Left colon (tissue), 2 donors: ENCODE measurements at places on chromosomes 3 and 15. TPM values are rescaled to one million over a fixed set of nuclear protein-coding genes. Genes with fewer than 3 reads are reported as not detected.

TBCCD1 gene
- total RNA-seq = 10.7 TPM

CASR gene
- 0.31 TPM for total RNA-seq

SLC28A1 gene
- total RNA-seq = not detected

CSPG4 gene
- total RNA-seq = 2.1 TPM

OSTN gene
- total RNA-seq = not detected

AGTR1 gene
- total RNA-seq = 5.4 TPM

- DNase-seq = no peak
Measured at GRCh38 chr3:159441279-159441678, 547.4 kb upstream of the IL12A start.

DNA sequence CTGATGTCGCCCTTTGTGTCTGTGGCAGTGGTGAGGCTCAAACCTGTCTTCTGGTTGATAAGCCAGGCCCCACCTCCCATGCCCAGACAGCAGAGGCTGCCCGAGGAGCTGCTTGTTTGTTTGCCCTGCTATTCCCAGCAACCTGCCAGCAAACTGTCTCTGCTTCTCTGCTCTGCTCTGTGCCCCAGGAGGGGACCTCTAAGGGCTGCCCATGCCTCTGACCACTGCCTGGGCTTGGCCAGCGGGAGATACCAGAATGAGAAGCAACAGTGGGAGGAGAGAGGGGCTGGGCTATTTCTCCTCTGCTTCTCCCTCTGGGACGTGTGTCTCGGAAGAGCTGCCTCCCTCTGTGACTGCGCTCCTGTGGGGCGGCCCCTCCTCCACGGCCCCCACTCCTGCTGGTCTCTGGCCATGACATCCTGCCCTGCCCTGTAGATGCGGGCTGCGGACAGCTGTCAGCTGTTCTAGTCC is 213.1 kb downstream of the RPLP1 start:
- DNase-seq = no peak

DNA sequence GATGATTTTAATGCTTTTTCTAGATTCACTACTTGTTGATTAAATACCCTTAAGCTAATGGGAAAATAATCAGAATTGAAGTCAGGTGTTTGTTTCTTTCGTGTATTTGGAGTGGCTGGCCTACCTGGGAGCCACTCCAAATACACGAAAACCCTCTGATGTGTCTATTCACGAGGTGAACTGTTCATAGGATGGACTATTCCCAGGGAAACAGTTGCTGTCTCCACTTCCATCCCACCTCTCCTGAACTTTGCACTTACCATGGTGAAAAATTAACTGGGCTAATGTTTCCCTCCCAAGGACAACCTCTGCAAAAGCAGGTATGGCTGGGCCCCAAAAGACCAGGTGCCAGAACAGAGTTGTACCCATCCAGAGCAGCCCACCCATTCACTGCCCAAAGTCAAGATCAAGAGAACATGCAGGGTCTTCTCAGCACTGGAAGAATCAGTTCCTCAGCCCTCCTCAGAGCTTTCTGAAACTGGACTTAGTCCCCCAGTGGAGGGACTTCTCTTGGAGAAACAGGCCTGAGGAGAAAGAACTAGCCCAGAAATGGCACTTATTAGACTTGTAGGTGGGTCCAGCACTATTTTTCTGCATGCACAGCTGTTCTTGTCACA is 2.9 kb upstream of the SMAD3 start:
- no peak for DNase-seq

GRCh38 chr3:142844339-142844977 is 44.4 kb downstream of the PCOLCE2 start:
- DNase-seq = no peak

GRCh38 chr15:45091161-45091560 is 22.8 kb downstream of the DUOX2 start:
- DNase-seq = peak; percentile 12

- DNase-seq = no peak
Measured at GRCh38 chr3:107574650-107575049, 51.9 kb downstream of the BBX start.

GRCh38 chr3:37957539-37957936 is 33.0 kb upstream of the VILL start:
- DNase-seq = no peak

DNA sequence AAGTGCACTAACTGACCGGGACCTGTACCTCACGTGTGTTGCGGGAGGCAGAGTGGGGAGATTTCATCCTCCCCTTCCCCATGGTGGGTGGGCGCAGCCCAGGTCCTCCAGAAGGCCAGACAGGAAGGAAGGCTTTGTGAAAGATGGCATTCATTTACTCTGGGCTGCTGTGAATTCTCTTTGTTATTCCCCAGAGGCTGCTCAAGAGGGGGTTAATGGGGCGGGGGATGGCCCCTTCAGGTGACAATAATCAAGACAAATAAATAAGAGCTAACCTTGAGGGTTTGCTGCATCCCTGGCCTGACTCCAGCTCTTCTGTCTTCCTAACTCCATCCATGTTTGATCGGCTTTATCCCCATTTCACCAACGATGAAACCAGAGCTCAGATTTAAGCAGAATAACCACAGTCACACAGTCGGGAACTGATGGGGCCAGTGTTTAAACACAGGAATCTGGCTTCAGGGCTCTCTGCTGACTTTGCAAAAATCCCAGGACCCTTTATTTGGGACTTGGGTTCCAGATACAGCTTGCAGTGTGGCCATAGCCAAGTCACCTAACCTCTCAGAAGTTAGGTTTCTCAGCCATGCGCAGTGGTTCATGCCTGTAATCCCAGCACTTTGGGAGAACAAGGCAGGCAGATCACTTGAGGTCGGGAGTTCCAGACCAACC is 16.5 kb downstream of the PIF1 start:
- no peak for DNase-seq

DNA sequence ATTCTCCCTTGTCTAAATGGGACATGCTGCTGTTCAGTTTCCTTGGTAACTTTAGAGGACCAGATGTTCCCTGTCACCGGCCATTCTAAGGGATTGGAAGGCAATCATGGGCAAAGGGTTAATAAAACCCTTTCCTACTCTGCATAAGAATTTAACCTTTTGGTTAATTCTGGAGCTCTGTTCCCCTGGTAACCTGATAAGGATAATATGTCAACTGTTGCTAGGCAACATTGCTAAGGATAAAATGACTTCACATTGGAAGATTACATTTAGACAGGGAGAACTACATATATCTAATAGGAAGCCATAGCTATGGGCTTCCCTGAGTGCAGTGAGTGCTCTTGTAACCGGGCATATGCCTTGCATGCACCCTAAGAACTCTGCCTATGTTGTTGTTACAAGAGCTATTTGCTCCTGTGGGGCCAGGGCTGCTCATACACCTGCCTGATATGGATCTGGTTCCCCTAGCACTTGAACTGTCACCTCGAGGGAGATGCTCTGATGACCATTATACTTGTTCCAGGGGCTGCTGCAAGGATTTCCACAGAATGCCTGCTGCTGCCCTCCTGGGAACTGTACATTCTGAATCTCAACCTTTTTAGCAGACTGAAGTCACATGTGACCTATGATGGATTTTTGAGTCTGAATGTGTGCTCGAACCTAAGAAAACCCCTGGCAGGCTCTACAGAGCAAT is 326.3 kb upstream of the PDZRN3 start:
- DNase-seq = no peak

- DNase-seq = no peak
Measured at GRCh38 chr3:65473736-65474135, 565.0 kb downstream of the MAGI1 start.

DNA sequence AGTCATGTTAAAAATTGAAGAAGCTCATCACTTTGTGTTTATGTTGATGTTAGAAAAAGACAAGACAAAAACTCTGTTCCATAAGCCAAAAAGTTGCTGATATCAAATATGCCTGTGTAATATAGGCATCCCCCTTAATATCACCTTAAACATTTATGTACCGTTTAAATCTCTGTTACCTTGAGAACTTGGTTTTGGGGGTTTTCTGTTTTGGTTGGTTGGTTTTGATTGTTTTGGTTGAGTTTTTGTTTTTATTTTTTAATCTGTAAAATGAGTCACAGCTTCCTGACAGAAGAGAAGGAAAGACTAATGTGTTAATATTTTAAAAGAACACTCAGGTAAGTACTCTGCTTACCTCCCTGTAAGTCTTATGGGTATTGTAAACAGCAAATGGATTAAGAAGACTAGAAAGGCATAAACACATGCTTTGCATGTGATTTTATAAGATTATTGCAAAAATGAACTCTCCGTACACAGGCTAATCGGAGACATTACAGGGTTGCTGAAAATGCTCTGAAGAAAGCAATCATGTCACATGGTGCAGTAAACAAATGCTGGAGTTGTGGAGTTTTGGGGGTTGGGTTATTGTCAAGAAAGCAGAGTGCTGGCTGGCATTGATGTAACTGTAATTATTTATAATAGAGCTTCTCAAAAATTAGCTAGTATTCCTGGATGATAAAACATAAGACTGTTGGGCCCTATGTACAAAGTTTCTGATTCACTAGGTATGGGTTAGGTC is 69.5 kb upstream of the MBNL1 start:
- DNase-seq = no peak

GRCh38 chr3:48830715-48831114 is 17.0 kb downstream of the PRKAR2A start:
- no peak for DNase-seq

DNA sequence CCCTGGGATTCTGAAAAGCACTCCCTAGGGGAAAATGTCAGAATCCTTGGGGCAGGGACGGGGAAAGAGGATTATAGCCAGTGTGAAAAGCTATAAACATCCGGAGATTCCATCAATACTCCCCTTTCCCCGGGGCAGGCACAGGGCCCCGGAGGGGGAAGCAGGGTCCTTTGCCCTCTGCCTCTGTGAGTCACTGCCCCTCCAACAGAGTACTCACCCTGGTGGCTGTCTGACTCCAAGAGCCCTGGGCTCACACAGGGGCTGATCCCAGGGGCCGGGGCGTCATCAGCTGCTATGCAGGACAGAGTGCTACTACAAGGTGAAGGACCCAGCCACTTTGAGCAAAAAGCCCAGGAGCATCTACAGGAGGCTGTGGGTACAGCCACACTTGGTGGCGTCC is 133.0 kb upstream of the PRR20G start:
- no peak for DNase-seq

DNA sequence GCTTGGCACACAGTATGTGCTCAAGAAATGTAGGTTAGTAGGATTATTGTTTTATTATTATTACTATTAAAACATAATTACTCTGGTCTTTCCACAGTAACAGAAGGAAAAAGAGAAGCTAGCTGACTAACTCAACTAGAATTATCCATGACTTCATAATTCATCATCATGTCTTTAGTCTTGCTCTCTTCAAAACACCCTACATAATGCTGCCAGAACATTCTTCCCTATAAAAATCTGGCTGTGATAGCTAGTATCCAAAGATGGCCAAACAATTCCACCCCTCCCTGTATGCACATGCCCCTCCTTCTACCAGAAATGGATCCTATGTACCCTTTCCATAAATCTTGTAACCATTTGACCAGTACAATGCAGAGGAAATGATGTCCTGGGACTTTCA is 48.8 kb upstream of the SRGAP3 start:
- DNase-seq = no peak

GRCh38 chr15:62413153-62413552 is 248.1 kb upstream of the C2CD4B start:
- DNase-seq = no peak

DNA sequence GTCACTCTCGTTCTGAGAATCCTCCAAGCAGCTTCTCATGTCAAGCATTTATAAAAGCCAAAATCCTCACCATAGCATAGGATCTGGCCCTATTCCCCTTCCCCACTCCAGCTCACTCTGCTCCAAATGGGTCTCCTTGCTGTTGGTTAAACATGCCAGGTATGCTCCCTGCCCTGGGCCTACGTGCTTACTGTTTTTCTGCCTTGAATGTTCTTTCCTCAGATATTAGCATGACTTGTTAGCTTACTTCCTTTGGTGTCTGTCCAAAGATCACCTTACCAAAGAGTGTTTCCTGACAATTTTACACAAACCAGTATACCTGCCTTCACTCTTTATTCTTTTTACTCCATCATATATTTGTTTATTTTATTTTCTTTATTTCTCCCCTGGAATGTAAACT is 33.1 kb upstream of the MYO5C start:
- DNase-seq = no peak

- no peak for DNase-seq
Measured at GRCh38 chr15:101206176-101206591, 45.7 kb downstream of the CHSY1 start.

DNA sequence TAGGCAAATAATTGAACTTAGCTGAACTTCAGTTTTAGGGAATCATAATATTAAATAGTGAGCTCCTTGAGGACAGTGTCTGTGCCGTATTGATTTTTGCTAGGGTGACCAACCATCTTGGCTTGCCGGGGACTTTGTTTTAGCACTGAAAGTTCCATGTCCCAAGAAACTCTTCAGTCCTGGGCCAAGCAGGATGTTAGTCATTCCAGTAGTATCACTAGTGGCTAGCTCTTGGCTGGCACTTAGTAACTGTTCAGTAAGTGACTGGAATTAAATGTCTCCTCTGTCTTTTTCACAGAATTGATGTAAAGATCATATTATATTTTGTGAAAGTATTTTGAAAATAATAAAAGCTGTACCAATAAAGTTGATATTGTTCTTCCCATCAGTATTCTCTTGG is 42.3 kb downstream of the RSRC1 start:
- no peak for DNase-seq

DNA sequence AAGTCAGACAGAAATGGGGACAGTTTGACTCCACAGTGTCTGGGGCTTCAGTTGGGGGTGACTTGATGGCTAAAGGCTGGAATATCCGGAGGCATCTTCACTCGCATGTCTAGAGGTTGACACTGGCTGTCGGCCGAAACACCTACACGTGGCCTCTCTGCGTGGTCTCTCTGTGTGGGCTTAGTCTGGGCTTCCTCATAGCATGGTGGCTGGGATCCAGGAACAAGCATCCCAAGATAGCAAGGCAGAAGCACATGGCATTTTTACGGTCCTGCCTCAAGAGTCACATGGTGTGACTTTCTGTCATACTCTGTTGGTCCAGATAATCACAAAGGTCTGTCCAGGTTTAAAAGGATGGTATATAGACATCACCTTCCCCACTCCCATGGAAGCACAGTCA is 34.5 kb downstream of the MAGI1 start:
- no peak for DNase-seq

- no peak for DNase-seq
Measured at GRCh38 chr3:94862703-94863102, 799.8 kb downstream of the NSUN3 start.

DNA sequence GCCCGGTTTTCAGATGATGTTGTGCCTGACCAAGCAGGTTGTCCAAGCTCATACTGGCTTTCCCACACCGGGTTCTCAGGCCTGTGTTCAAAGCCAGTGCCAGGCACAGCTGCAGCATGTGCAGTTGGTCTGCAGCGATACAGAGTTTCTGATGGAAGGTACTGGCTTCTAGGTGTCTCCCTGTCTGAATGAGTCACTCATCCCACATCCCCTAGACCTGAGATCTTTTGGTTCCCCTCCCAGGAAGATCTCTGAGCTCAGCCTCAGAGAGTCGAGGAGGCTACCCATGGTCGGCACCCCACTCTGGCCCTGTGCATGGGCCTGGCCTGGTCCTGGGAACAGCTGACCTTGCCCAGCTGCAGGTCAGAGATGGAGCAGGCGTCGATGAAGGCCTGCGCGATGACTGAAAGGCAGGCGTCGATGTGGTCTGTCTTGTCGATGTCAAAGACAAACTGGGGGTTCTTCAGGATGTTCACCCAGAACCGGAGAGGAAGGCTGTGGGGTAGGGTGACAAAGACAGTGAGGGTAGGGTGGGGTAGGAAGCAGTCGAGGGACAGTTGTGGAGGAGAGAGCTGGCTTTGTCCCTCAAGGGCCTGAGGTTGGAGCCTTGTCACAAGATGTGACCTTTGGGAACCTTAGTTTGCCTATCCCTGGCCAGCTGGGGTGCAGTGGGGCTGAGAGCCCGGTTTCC is 15.3 kb downstream of the H1-8 start:
- no peak for DNase-seq
